ENCODE measurements at places on chromosomes 3 and 15.

DNA sequence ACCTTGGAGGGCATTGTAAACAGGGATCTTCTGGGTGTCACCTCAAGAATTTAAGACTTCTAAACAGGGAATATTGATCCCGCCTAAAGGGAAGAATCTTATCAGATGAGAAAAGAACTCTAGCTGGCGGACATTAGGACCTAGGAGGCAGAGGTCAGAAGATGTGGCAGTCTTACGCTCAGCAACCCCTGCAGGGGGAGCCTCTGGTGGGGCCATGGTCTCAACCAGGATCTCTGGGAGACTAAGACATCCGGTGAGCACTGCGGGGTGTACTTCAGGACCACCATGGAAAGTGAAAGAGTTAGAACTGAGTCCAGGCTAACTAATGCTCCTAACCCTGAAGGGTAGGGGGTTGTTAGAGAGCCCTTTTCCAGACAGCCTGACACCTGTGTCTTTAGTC, 295.2 kb downstream of the VGLL3 start:
- no peak for DNase-seq

DNA sequence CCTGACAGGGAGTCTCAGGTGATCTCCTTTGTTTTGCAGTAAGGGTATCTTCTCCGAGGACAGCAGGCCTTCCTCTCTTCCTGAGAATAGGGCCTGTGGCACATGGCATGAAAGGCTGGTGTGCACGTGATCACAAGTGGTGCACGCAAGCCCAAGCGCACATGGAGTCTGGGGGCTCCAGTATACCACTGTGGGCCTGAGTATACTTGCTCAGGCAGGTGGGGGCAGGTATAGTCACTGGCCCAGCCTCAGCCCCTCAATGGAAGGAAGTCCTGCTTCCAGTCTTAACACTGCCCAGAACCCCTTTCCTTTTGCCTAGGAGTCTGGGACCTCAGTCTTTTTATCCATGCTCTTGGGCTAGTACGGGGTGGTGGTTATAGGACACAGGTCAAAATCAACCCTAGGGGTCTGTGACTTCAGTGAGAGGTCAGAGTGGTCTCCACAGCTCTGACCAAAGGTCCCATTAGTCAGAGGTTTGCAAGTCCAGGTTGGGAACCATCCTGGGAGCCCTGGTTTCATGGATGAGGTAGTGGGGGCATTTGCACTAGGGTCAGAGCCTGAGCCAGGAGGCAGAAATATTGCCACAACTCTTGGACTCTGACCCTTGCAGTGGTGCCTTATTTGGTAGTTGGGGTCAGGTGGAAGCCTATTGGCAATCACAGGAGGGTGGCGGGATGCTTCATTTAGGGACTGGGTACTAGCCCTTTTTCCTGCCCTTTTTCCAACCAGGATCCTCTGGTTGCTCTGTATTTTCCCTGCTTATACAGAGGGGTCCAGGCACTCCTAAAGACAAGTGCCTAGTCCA, 823 bp upstream of the CCDC71 start:
- DNase-seq, result no peak

DNA sequence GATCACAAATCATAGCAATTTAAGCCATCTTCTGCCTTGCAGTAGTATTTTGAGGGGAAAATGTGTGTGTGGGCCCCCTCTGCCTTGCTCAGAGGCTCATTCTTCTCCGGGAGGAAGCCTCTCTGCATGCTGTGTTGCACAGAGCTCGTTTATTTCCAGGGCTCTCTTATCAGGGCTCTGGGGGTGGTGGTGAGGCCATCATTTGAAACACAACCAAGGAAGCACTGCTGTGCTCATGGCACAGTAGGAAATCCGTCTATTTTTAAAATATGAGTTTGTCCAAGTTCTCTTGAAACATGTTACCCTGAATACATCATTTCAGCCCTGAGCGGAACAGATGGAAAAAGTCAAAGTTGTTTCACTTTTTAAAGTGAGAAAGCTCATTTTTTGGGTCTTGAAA, 369.0 kb upstream of the CFAP20DC start:
- DNase-seq, result no peak

DNA sequence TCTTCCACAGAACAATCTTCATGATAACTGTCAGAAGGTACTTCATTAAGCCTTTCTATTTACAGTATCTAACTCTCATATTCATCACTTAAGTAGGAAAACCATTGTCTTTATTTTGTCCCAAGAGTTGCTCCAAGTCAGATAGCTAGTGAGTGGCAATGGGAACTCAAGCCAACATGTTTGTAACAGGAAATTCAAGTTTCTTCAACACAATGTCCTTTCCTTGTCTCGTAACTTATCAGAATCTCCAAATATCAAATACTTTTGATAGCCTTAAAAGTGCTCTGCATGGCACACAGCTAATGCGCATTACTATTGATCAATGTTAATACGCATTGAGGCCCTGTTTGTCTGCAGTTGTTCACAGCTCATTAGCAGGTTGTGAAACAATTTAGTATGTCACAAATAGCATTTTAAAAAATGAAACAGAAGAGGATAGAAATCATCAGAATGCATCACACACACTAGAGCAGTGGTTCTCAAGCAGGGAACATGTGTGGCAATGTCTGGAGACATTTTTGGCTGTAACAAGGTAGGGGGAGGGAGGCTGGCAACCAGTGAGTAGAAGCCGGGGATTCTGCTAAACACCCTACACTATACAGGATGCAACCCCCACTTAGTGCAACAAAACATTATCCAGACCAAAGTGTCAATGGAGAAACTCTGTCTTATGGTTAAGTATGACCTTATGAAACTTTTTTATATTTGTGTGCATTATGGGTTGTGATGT, 27.5 kb downstream of the BTLA start:
- no peak for DNase-seq

GRCh38 chr15:37135225-37135624, 34.9 kb upstream of the MEIS2 start:
- no peak for DNase-seq
